Activated T-helper 17 cell treated with anti-CD3 and anti-CD28 coated beads, Interleukin-2, amount 50 U/mL, for 72 hours (primary cell): ENCODE measurements at places on chromosomes 6 and 20.

DNA sequence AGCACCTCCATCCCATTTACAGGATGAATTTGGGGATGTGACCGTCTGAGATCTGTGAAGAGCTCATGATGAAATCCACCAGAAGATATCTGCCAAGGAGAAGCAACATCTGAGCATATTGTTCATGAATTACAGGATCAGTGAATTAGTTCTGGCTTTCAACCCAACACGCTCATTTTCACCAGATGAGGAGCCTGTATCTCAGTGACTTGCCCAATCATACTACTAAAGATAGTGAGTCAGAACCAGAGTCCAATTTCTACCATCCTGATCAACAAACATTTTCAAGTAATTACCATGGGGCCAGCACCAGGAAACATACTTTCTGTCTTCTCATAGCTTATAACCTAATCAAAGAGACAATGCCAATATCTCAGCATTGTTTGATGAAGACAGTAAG, 116.6 kb downstream of the ZDHHC14 start:
- peak; percentile 58 for ATAC-seq

DNA sequence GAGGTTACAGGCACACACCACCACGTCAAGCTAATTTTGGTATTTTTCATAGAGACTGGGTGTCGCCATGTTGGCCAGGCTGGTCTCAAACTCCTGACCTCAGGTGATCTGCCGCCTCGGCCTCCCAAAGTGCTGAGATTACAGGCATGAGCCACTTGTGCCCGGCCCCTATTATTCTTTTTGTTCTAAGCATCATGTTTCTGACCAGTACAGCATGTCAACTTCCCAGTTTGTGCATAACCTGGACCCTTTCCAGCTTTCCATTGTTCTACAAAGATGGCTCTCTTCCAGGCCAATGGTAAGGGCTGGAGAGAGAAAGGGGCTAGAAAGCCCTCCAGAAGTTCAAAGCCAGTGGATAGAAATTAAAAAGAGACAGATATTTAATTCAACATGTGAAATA, 91.3 kb upstream of the TNFAIP3 start:
- ATAC-seq, result no peak

GRCh38 chr20:57159945-57160610, 106.4 kb downstream of the BMP7 start:
- no peak for ATAC-seq

DNA sequence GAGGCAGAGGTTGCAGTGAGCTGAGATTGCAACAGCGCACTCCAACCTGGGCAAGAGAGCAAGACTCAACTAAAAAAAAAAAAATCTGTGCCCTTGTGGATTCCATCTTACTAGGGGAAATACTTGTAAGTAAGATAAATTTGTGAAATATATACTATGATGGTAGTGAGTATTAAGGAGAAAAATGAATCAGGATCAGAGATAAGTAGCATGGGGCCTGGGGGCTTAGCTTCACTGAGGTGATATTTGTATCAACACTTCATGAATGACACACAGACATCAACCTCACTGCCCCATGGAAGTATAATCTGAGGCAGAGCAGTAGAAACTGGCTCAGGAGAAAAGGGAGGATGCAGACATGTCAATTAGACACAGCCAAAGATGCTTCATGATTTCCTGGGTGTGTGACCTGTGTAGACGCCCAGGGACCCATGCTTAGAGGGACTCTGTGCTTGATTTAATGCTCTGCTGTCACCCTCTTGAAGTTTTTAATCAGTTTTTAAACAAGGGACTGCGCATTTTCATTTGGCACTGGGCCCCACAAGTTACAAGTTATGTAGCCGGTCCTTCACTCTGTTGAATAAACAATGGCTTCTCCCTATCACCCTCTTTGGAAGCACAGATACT, 41.9 kb downstream of the PCNA start:
- peak; percentile 47 for ATAC-seq

GRCh38 chr20:33005132-33005566, 916 bp upstream of the SUN5 start:
- ATAC-seq, result peak; percentile 46

DNA sequence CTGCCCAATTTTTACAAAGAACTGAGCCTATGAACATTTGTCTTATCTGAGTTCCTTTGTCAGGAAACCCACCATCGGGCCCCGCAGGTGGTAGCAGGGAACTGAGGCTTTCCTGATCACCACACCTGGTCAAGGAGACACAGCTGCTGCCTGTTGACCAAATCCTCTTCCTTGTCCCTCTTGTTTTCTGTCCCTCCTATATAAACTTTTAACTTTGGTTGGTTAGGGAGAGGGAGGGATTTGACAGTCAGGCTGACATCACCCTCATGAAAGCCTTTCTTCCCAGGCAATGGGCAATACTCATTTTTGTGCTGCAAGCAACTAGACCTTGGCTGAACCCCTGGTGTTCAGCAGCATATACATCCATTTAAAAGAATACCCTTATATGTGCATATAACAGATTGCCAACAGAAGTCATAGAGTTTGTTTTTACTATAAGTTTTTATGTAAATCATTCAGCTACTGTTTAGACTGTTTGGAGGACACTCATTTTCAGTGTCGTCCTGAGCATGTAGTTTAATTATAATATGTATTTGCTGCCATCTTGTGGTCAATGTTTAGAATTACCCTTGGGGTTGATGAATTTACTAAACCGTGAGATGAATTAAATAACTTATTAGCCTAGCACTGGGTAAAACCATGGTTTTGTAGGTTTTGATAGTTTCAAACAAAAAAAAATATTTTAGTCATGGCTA, 17.0 kb downstream of the CRISP1 start:
- ATAC-seq, result no peak

GRCh38 chr20:51271931-51272330, 249.0 kb upstream of the KCNG1 start:
- no peak for ATAC-seq

DNA sequence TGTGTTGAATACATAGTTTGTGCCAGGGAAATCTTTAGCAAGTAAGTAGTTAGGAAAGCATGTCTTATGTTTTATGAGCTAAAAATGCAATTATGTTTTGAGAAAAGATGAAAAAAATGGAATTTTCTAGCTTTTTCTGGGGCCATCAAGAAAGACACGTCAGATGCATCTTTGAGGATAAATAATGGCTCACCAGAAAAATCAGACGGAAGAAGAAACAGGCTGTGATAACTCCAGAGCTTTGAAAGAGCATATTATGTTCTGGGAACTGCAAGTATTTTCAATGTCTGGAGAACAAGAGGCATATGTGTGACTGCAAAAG, 173.7 kb downstream of the CLVS2 start:
- ATAC-seq, result no peak

- no peak for ATAC-seq
Measured at GRCh38 chr20:4109307-4109940, 94.1 kb upstream of the RNF24 start.

DNA sequence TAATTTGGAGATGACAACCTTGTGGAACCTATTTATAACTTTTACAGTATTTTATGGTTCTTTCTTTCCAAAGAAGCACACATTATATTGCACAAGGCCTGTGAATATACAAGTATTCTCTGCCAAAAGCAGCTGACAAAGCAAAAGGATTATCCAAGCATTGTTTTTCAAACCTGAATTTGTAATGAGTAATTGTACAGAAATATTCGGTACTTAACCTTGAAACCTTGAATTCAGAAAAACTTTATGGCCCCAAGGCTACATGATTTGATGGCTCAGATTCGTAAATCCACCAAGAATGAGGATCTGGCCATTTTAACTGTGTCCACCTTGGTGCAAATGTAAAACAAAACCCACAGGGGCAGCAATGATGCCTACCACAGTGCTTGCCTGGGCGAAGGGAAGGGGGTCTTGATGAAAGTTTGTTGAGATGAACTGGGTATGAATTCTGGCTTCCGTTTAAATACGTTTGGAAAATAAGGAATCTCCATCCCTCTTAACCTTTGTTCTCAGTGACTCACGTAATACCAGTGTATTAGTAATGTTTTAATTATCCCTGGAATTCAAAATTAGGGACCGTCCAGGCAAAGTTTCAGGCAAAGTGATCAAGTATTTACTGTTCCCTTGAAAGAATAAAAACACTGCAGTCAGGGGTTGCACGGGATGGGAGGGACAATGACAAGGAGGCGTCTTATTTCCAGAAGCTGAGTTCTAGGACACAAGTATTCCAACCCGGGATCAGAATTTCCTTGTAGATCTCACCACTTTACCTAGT, 2.7 kb upstream of the RBM24 start:
- ATAC-seq, result no peak

GRCh38 chr6:33667072-33667471, 44.4 kb downstream of the UQCC2 start:
- no peak for ATAC-seq

- ATAC-seq, result no peak
Measured at GRCh38 chr6:157126183-157127098, 196.9 kb downstream of the TMEM242 start.

DNA sequence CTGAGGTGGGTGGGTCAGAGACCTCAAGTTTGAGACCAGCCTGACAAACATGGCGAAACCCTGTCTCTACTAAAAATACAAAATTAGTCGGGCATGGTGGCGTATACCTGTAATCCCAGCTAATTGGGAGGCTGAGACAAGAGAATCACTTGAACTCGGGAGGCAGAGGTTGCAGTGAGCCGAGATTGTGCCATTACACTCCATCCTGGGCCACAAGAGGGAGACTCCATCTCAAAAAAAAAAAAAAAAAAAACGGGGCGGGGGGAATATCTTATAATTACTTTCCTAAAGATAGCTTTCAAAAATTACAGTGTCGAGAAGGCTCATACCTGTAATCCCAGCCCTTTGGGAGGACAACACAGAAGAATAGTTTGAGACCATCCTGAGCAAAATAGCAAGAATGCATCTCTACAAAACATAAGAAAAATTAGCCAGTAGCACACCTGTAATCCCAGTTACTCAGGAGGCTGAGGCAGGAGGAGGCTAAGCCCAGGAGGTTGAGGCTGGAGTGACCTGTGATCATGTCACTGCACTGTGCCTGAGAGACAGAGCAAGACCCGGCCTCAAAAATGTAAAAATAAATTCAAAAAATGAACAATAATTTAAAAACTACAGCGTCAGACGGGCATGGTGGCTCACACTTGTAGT, 25.8 kb downstream of the CBFA2T2 start:
- ATAC-seq, result no peak

DNA sequence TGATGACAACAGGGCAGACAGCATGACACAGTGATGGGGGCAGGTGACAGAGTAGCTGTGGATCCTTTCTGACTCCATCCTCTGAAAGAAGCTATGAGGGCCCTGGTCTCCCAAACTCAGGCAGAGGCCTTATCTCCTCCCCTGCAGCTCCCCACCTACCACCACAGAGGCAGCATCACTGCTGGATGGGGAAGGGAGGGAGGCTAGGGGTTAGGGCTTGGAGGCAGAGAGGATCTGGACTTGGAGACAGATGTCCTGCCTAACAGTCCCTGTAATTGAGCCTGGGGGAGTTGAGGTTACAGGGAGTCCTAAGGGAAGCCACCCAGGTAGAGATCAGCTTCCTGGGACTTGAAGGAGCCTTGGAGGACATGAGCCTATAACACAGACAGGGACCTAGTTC, 37.9 kb downstream of the FAM110A start:
- ATAC-seq, result no peak

DNA sequence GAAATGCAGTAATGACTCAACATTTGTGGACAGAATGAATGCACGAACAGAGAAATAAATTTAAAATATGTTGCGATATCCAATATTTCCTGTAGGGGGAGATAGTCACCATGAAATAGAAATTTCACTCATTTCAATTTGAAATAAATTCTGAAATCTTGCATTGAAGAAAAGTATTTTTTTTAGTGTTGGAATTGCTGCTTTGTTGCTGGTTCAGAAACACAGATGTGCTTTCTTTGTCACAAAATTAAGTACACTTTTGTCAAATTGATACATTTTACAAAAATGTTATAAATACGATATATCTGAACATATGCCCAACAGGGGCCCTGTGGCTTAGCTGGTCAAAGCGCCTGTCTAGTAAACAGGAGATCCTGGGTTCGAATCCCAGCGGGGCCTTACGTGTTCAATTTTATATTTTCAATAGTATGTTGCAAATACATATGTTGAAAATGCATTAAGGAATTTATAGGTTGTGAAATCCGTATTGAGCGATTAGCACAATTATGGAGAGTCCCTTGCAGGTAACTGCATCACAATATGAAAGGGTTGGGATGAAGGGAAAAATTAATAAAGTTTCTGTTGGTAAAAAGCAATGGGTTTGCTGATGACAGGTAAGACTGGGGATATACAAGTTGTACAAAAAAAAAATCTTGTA, 85.4 kb upstream of the PRSS16 start:
- peak; percentile 39 for ATAC-seq

DNA sequence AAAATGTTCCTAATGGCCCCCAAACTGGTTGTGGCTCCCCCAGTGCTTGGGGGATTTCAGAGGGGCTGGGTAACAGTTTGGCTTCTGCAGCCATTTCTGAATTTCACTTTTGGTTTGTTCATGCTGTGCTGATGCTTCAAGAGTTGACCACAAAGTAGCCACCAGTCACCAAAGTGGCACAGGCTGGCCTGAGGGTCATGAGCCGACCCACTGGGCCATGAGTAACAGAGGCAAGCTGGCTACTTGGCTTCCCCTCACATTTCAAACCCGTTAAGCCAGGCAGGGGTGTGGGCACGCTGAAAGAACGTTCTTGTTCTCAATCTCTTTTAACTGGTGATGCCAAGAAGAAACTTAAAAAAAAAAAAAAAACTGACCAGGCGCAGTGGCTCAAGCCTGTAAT, 15.1 kb upstream of the NXT1 start:
- no peak for ATAC-seq

DNA sequence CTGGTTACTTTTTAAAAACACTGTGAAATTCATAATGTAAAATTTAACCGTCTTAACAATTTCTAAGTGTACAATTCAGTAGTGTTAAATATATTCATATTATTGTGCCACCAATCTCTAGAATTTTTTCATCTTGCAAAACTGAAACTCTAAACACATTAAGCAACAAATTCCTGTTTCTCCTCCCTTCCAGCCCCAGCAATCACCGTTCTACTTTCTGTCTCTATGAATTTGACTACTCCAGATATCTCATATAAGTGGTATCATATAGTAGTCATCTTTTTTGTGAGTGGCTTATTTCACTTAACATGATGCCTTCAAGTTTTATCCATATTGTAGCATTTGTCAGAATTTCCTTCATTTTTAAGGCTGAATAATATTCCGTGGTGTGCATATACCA, 44.7 kb downstream of the RSPH3 start:
- ATAC-seq, result no peak

DNA sequence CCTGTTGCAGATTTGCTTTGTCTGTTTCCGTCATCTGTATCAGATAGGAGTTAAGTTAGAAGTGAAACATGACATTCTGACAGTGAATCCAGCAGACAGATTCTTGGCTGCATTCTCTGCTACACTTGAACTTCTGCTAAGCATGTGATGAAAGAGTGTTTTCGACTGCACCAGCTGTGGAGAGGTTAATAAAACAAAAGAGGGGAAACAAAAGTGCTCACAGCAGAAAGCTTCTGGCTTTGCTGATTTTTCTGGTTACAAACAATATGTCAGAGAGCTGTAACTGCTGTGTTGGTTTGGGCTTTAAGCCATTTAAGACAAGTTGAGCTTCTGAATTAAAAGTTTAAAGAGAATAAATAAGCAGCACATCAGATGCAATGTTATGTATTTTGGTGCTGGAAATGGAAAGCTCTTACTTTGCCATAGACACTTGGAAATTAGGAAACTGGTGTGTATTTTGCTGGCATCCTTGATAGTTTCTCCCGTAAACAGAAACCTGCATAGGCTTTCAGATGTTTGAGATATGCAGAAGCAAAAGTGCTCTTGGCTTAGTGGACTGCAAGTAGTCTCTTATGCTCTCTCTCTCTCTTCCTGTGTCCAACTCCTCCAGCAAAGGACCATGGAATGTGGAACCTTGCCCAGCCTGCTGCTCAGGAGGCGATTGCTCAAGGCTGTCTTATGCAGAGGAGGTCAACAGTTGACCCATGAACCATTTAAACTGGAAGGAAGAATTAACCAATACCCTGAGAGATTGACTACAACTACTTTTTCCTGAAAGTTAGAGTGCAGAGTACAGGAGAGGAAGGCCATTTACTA, 104.9 kb downstream of the RPS12 start:
- no peak for ATAC-seq
